ENCODE measurements at places on chromosomes 11 and 22.

DNA sequence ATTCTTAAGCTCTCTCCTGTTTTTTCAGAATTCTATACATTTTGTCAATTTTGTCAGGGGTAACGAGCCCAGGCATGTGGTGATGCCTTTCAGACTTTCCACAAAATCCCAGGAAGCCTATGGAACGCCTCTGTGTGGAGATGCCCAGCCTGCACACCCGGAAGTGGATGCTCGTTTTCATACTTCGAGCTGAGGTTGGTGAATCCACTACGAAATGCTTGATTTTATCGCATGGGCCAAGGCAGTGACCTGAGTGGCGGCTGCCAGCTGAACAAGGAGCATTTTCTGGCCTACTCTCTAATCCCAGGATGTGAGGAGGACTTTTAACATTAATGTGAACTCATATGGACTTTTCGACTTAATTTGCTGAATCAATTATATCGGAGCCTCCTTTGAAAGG lies 426.7 kb upstream of the B3GAT1 start:
- no peak for DNase-seq

DNA sequence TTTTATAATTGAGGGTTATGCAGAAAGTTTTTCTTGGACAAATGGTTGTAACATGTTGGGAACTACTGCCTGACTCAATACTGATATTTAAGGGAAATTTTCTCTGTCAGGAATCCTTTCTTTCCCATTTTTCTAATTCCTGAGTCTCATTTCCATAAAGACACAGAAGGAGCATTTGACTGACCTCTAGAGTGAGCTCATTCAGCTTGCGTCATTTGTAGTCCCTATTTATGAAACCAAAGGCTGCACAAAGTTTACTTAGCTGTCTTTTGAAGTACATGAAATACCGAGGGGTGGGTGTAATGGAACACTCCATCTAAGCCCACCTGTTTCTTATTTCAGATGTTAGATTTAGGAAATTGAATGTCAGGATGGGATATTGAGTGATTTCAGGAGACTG lies 359.5 kb upstream of the C11orf87 start:
- no peak for DNase-seq

DNA sequence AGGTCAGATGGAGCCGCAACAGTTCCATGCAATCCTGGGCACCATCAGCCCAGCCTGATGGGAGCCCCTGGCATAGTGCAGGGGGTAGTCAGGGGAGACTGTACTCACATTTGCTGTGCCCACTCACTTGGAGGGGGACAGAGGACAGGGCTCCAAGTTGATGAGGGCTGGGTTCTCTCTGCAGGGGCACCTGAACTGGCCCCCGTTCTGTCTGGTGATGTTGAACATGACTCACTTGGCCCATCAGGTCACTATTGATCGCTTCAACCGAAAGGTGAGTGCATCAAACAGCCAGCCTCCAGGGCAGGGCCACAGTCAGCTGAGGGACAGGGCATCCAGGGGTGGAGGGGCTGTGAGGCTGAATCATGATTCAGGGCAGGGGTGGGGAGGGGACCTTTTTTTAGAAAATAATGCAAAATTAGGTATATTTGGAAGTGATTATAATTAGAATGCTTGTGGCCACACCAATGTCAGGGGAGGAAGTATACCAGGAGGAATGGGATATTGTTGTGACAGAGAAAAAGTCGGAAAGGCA lies 66.4 kb downstream of the OTOG start:
- no peak for DNase-seq

- no peak for DNase-seq
Measured at GRCh38 chr11:624705-625635, at the start of gene CDHR5. Gene CDHR5, minus strand, starts transcription at chr11:624955. Its CDS starts 53 bp downstream, at chr11:624902.
